ENCODE measurements at places on chromosomes 4 and X.
A peak's percentile ranks its signal among the peaks of the same experiment; 100 is the strongest.

- DNase-seq = no peak
These were observed 65.4 kb upstream of the ENPP6 start for GRCh38 chr4:184282895-184283654.

- DNase-seq = no peak
These were observed 17.1 kb downstream of the MGST2 start for GRCh38 chr4:139682741-139683151.

GRCh38 chr4:146488495-146489174 is 33.1 kb downstream of the SLC10A7 start:
- DNase-seq = no peak

DNA sequence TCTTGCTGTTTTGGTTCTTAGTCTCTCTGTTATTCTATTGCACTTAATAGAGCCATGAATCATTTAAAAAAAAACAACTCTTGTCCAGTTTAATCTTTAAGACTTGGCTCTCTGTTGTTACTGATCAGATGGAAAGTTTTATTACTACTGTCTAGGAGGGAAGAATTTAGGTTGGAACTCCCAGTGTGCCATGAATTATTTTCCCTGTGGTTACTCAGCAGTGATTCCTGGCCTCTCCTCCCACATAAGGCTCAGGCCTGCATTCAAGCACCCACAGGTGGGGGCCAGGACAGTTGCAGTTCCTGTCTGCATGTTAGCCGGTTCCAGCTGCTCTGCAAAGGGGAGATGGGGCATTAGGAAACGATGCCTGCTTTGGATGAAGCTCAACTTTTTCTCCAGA is 29.8 kb upstream of the ESX1 start:
- DNase-seq = no peak

- no peak for DNase-seq
These were observed 83.9 kb upstream of the USP9X start for GRCh38 chrX:41001327-41001726.

DNA sequence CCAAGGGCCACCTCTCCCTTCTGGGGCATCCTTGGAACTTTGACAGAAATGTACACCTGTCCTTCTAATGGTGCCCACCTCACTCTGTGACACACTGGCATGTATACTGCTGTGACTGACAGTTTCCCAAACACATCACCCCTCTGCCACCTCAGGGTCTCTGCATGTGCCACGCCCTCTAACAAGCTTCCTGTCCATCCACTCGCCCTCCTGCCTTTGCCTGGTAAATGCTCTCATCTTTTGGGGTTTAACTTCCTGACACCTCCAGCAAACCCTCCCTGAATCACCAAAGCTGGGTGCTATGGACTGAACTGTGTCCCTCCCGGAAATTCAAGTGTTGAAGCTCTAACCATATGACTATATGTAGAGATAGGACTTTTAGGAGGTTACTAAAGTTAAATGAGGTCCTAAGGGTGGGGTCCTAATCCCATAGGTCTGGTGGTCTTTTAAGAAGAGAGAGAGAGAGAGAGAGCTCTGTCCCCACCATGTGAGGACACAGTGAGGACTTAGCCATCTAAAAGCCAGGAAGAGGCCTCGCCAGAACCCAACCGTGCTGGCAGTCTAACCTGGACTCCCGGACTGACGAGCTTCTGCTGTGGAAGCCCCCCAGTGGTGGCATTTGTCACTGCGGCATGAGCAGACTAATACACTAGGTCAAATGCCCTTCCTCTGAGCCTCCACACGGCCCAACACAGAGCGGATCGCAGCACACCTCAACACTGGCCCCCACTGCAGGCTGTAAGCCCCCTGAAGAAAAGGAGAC is 95.6 kb downstream of the AFAP1 start:
- peak; percentile 83 for DNase-seq

GRCh38 chr4:40514497-40514951 is 115.1 kb downstream of the RBM47 start:
- peak; percentile 83 for DNase-seq

GRCh38 chrX:74065831-74066390 is 238.1 kb upstream of the ZCCHC13 start:
- no peak for DNase-seq

DNA sequence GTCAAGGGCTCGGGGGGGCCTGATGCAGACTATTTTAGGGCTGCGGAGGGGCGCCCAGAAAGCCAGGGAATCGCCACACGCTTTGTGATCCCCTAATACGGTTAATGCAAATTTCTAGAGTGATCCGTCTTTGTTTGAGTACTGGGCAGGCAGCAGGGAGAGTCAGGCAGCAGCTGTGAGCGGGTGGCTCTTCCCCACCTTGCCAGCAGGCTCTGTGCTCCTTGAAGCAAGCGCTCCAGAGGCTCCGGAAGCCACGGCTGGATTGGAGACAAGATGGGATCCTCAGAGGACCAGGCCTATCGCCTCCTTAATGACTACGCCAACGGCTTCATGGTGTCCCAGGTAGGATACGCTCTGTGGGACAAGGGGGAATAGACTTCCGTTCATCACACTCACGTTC is at the start of gene ASMT:
ASMT (plus strand) TSS at position 133 of the 400 bp plus-strand sequence; CDS start at position 274, 141 bp downstream.
- no peak for DNase-seq

GRCh38 chr4:10079912-10080588 is 36.5 kb downstream of the WDR1 start:
- DNase-seq = peak; percentile 18

- DNase-seq = peak; percentile 30
These were observed 112.8 kb upstream of the PSAPL1 start for GRCh38 chr4:7547368-7548040.

- no peak for DNase-seq
These were observed 32.9 kb upstream of the STX18 start for GRCh38 chr4:4574792-4575191.

Data from stomach (tissue), 19 donors.